ENCODE measurements at places on chromosomes 1 and 21.

DNA sequence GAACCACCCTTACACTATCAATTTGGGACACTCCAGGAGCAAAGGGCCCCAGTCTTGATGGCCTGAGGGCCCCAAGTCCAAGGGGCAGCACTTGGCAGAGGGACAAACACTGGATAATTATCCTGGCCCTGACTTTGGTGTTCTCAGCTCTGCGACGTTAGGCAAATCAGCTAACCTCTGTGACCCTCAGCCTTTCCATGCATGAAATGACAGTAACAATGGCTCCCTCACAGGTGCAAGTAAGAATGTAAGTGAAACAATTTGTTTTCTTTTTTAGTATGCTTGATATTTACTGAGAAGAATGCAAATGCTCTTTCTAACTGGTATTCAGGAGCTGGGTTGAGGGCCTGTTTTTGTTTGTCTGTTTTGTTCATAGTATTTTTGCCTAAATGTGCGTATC lies 61.6 kb upstream of the PRDX6 start:
- DNase-seq = no peak

GRCh38 chr1:39877980-39878956 lies 5.0 kb downstream of the TRIT1 start:
- no peak for DNase-seq

DNA sequence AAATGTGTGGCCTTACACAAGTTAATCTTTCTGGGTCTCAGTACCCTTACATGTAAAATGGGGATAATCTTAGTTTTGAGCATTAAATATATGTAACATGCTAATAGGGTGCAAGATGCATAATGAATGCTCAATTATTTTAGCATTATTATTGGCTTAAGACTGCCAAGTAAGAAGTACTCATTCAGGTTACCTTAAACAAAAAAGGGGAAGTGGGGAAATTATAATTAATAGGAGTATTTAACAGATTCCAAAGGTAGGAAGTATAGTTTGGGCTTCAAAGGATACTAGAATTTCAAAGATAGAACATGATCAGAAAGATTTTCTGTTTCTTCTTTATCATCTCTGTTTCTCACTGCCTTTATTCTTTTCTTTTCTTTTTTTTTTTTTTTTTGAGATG lies 5.8 kb upstream of the CFAP126 start:
- DNase-seq = no peak

DNA sequence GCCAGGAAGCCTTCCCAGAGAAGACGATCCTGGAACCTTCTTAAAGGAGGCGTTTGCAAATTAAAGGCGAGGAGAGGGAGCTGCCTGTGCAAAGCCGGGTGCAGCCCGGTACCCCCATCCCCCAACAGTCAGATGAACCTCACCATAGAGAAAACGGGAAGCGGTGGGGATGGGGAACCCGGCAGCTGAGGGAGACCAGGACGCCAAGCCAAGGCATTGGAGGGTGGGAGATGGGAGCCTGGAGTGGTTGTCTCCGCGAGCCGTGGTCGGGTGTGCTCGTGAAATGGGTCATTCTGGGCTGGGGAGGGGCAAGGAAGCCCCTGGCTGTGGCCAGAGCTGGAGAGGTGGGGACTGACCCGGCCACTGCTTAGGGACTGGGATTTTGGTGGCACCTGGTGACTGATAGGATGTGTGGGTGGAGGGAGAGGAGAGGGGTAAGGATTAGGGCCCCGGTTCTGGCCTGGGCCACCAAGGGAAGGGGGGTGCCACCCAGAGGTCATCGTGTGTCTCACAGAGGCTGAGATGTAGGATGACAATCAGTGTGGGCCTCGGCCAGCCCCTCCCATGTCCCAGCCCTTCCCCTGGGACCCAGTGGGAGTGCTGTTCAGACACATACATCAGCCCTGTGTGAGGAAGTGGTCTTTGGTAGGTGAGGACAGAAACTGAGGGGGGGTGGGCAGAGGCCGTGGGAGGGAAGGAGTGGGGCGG lies 676 bp upstream of the PADI2 start:
- no peak for DNase-seq

DNA sequence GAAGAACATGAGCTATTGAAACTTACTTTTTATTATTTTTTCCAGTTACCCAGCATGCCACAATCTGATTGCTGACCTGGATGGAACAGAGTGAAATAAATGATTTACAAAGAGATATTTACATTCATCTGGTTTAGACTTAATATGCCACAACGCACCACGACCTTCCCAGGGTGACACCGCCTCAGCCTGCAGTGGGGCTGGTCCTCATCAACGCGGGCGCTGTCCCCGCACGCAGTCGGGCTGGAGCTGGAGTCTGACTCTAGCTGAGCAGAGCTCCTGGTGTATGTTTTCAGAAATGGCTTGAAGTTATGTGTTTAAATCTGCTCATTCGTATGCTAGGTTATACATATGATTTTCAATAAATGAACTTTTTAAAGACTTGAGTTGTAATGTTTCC lies 243.9 kb downstream of the SDCCAG8 start:
- DNase-seq = no peak

- no peak for DNase-seq
These were observed 673 bp upstream of the DHCR24 start for GRCh38 chr1:54887665-54888071.

DNA sequence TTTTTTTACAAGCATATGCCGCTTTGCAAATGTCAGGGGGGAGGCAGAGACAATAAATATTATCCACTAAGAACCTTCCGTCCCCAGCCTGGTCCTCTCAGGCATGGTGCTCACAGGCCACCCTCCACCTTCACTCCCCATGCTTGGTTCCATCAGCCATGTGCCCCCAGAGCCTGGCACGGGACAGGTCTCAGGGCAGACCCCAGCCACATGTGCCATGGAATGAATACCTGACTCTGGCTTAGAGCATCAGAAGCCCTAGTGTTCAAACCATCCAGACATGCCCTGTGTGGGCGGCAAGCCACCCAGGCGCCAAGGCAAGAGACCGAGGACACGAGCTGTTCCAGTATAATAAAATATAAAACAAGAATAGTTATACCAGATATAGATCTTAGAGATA lies 5.4 kb downstream of the LSS start:
- no peak for DNase-seq

GRCh38 chr1:147287133-147287865 lies 44.8 kb downstream of the CHD1L start:
- no peak for DNase-seq

GRCh38 chr1:184191181-184191621 lies 139.7 kb downstream of the TSEN15 start:
- peak; percentile 81 for DNase-seq

GRCh38 chr1:77218477-77219165 lies 609 bp downstream of the PIGK start:
- no peak for DNase-seq

- peak; percentile 48 for DNase-seq
These were observed 44.8 kb upstream of the TADA1 start for GRCh38 chr1:166920561-166921475.

GRCh38 chr1:229716069-229716468 lies 90.0 kb downstream of the URB2 start:
- DNase-seq = no peak

DNA sequence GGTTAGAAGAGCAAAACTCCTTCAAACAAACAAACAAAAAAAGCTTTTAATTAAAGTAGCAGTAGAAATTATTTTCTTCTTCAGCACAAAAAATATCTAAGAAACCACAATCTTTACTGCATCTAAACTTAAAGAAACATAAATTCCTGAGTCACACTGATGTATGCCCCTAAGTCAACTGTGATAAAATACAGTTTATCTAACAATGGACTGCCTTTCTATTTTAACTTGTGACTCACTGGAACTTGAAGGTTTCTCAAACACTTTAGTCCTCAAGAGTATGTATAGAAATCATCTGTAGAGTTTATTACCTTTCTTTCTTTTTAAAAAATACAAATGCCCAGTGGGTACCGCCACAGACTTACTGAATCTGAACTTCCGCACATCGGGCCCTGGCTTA lies 86.2 kb downstream of the LBR start:
- no peak for DNase-seq

DNA sequence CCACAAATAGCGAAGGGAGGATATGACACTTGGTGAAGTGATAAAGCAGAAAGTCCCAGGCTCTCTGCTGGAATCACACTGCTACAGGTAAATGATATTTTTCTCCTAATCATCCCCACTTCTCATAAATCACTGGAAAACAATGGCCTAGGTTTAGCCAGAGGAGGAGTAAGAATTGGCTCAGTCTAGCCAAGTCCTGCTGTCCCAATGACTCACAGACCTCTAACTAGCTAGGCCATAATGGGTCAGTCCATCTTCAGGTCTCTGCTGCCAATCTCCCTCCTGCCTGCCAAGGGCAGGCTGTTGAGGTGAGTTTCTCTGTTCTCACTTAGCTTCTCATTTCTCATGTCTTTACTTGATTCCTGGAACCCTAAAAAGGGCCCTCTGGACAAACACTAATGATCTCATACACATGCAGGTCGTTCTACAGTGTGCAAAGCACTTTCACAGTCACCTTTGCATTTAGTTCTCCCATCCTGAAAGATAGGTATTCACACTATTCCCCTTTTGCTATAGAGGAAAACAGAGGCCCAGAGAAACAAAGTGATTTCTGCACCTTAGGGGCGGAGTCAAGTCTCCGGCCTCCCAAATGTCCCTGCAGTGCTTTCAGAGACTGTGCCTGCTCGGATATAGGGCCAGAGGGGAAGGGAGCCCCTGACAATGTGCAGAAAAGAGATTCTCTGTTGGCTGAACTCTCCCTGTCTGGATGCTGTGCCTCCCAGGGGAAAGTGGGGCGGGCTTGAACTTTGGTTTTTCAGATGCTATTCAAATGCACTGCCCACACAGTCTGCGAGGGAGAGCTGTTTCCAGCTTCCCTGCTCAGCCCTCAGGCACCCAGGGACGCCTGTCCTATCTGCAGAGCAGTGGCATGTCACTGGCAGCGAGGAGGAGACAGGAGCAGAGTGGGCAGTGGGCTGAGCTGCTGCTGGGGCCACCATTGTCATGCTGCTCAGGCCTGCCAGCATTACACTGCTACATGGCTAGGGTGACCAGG lies 3.9 kb upstream of the CDK18 start:
- no peak for DNase-seq

DNA sequence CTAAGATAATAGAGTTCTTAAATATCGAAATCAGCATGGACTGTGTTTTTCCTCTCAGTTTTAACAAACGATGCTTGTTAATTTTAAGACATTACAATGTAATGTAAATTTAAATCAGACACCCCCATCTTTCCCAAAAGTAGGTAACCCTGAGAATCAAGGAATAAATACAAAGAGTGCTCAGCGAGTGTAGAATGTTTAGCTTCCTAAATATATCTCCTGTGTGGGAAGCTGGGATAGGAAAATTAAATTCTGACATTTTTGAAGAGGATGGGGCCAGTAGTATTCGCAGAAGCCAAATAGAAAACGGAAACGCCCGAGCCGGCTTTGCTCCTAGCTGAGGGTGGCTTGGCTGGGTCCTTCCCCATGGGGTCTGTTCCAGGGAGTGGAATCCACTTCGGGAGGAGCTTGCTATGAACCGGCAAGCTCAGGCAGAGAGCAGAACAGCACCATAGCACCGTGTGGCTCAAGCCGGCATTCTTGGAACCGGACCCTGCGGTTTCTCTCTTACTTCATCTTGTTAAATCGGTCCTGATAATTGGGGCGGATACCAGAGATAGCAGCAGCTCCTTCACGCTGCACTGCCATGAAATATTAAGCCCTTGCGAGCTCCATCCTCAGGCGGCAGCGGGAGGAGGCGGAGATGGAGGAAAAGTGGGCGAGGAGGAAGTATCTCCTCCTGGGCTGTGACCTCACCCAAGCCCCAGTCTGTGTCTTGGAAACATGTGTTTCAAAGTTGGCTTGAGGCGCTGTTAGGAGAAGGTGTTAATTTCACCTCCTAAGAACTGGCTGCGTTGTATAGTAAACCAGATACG lies 24.9 kb downstream of the MAP3K7CL start:
- DNase-seq = peak; percentile 51

DNA sequence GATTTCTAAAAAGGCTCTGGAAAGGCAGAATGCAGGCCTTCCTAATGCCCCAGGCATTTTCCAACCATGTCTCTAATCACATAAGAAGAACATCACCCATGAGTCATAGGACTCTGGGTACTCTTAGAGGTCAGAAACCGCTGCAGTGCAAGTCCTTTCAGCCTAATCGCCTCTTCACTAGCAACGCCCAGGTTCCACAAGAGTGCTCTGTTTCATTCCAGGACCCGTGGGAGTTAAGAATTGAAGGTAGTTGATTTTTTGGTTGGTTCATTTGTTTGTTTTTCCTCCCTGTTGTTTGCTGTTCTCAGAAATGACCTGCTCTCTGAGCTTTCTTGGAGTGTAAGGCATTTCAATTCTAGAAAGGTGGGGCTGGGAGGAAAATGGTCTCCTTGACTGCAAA lies 123.2 kb downstream of the NR5A2 start:
- peak; percentile 64 for DNase-seq

DNA sequence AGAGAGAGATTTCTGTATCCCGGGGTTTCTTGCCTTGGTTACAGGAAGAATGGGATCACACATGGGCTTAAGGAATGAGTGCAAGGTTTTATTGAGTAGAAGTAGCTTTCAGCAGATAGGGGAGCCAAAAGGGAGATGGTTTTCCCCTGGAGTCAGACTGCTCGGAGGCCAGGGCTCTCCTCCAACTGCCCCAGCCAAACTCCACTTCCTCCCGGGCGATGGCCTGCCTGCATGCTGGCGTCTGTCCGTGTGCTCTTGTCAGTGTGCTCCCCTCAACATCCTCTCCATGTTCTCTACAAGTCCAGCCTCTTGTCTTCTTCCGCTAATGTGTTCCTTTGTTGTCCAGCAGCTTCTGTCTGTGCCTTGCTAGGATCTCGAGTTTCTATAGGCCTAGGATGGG lies 421.3 kb upstream of the ADGRL2 start:
- DNase-seq = no peak

Data from AG08396 (cell line).